NCI-H460 (cell line): ENCODE measurements at places on chromosomes 3 and 15. TPM values are rescaled to one million over a fixed set of nuclear protein-coding genes. Genes with fewer than 3 reads are reported as not detected.
A peak's percentile ranks its signal among the peaks of the same experiment; 100 is the strongest.

The WNT5A gene
- total RNA-seq: 12.0 and 12.7 TPM in 2 replicates

The FBLN2 gene
- total RNA-seq: not detected in 2 replicates

The SAMMSON gene
- 0.22 TPM in 1 of 2 replicates, not detected in the other for total RNA-seq

The C3orf70 gene
- total RNA-seq: not detected in 2 replicates

The MYH15 gene
- 0.12 and 0.14 TPM in 2 replicates for total RNA-seq

The CHL1 gene
- total RNA-seq: 110 and 114 TPM in 2 replicates

The CTXND1 gene
- total RNA-seq: not detected in 2 replicates

The ITGA11 gene
- total RNA-seq: 0.09 and 0.12 TPM in 2 replicates

The GPR62 gene
- not detected in 2 replicates for total RNA-seq

The CELSR3 gene
- total RNA-seq: 0.79 and 1.4 TPM in 2 replicates

GRCh38 chr3:48432411-48433371, 2.8 kb upstream of the PLXNB1 start:
- no peak for DNase-seq

DNA sequence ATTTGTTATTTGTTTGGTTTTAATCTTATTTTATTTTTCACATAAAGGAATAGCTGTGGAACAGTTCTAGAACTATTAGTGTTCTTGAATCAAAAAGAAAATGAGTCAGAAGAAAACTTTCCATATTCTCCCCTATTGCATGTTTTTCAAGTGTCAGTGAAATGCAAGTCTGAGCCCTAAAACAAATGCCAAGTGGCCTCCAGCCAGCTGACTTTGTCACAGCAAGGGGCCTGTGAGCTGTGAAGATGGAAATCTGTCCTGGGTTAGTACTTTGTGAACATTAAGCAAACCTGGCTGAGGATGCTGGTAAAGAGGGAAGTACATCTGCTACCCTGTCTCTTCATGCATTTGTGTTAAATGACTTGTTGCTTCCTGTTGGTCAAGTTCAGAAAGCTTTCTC, 14.2 kb downstream of the LRRC49 start:
- DNase-seq: no peak

DNA sequence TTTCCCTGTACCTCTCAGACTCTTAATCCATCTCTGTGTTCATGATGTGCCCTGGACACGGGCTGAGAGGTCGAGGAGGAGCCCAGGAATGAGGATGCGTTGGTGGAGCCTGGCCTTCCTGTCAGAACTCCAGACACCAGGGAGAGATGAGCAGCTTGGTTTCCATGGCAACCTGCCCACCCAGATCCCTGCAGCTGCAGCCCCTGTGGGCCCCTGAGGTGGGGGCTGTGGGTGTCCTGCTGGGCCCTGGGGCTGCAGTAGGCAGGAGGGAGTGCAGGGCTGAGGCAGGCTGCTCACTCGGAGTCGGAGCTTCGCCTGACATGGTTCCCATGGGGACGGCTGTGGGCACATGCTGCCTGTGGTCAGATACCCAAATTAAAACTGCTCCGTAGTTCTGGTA, 7.7 kb upstream of the SCN10A start:
- no peak for DNase-seq

GRCh38 chr15:29130476-29130875, 139.1 kb downstream of the NSMCE3 start:
- no peak for DNase-seq

- no peak for DNase-seq
Measured at GRCh38 chr3:171307046-171307585, 153.1 kb downstream of the TNIK start.

DNA sequence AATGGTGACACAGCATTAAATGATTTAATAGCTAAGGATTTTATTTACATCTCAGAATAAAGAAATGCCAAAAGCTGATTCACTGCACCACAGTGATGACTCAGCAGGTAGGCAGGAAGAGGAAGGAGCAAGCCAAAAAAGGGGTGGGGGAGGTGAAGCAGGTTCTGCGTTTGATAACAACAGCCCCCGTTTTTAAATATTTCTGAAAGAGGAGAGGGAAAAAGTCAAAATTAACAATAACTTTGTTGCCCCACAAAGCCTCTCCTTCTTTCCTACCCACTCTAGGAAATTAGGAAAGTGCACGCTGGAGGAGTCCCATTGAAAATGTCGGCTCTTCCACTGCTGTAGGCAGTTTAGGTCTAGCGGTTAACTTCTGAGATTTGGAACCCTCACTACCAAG, 9.9 kb upstream of the CCDC54 start:
- peak; percentile 14 for DNase-seq

- no peak for DNase-seq
Measured at GRCh38 chr3:65636326-65636725, 402.4 kb downstream of the MAGI1 start.

- no peak for DNase-seq
Measured at GRCh38 chr3:156525808-156526207, 29.1 kb downstream of the SSR3 start.

- DNase-seq: no peak
Measured at GRCh38 chr3:23035927-23036640, 167.0 kb upstream of the UBE2E2 start.

DNA sequence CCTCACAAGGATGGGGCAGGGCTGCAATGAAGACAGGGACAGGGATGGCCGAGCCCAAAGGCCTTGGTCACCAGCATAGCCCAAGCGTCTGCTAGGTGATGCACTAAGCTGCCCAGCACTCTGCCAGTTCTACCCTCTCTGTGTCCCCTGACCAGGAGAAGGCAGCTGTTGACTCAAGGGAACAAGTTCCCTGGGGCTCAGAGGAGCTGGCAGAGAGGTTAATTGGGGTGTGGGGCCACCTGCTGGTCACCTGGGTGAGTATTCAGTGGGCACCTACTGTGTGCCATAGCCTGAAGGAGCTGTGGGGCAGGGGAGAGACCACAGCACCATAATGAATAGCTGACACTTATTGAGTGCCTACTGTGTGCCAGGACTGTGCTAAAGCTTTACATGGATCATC, 22.0 kb upstream of the DOCK3 start:
- DNase-seq: no peak

- no peak for DNase-seq
Measured at GRCh38 chr3:183912895-183913579, 28.4 kb upstream of the PARL start.

GRCh38 chr3:53519065-53519709, 24.8 kb downstream of the CACNA1D start:
- DNase-seq: no peak

DNA sequence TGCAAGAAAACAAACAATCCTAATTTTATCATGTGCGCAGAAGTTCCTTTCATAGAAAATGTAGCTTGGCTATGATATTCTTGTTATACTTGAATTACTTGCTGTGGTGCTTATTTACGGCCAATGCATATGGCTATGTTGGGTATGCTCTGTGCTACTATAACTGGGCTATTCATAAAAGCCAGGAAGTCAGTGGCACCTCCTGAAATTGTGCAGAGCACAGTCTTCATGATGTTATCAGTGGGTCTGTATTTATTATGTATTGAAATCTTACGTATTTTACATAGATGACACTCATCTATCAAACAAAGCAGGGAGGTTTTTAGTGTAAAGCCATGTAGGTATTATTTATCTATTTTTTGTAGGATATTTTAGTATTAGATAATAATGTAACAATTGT, 196.5 kb upstream of the NAALADL2 start:
- no peak for DNase-seq
